ENCODE measurements at places on chromosomes 2 and 18.

GRCh38 chr18:48877941-48878340 lies 72.8 kb downstream of the SMAD7 start:
- no peak for DNase-seq

GRCh38 chr2:38107738-38108410 lies 31.9 kb upstream of the CYP1B1 start:
- DNase-seq = no peak

DNA sequence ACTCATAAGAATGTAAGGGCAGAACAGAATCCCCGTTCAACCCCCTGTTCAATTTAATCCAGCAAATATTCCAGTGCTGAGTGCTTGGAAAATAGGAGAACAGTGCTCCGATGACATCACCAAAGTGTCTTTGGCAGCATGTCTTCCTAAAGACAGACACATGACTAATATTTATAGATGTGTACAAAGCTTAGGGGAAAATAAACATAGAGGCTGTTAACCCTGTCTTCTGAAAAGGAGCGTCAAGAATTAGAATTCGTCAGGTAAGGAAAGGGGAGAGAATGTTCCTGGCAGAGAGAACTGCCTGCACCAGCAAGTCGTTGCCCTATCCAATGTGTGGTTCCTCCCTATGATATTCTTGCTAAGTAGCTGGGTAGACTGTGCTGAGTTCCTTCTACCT lies 72.7 kb downstream of the PLB1 start:
- no peak for DNase-seq

- DNase-seq = no peak
These were observed 451.3 kb upstream of the VWC2L start for GRCh38 chr2:213959589-213959988.

- DNase-seq = no peak
These were observed at the start of gene OBSL1 for GRCh38 chr2:219571311-219572236. Gene OBSL1, minus strand, starts transcription at chr2:219571539. Its CDS starts 307 bp downstream, at chr2:219571232.

DNA sequence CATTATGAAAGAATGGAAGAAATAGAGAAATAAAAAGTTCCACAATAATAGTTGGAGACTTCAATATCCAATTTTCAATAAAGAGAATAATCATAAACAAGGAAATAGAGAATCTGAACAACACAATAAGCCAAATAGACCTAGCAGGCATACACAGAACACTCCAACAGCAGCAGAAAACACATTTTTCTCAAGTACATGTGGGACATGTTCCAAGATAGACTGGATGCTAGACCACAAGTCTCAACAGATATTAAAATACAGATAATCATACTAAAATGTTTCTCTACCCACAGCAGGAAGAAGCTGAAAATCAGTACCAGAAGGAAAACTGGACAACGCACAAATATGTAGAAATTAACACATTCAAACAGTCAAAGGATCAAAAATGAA lies 113.9 kb downstream of the USP34 start:
- DNase-seq = no peak

- DNase-seq = no peak
These were observed 85.3 kb upstream of the EFEMP1 start for GRCh38 chr2:56008661-56009431.

DNA sequence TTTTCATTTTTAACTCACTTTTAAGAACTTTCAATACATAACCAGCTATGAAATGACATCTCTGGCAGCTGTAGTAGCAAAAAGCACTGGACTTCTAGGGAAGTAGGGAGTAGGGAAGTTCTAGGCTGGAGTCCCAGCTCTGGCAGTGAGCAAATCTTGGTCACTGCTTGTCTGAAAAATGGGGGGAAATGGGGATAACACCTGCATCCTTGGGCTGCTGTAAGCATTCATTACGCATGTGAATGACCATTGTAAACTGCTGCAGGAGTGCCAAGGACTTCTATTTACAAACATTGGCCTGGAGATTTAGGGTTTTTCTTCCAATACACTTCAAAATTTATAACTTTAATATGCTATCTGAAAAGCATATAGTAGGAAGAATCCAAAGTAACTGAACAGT lies 972 bp upstream of the MPP4 start:
- DNase-seq = no peak

All from stimulated activated CD8-positive, alpha-beta memory T cell treated with anti-CD3 and anti-CD28 coated beads, Interleukin-4, amount 100 ng/mL, for 1 hour (primary cell).